ENCODE measurements at places on chromosomes 4 and X.

GRCh38 chrX:48971249-48972219 is at the start of gene KCND1:
KCND1 (minus strand) TSS chrX:48971844; CDS start chrX:48970271, 1,573 bp downstream.
- no peak for DNase-seq

- no peak for DNase-seq
Observed at GRCh38 chrX:123976706-123977316, 15.3 kb downstream of the STAG2 start.

DNA sequence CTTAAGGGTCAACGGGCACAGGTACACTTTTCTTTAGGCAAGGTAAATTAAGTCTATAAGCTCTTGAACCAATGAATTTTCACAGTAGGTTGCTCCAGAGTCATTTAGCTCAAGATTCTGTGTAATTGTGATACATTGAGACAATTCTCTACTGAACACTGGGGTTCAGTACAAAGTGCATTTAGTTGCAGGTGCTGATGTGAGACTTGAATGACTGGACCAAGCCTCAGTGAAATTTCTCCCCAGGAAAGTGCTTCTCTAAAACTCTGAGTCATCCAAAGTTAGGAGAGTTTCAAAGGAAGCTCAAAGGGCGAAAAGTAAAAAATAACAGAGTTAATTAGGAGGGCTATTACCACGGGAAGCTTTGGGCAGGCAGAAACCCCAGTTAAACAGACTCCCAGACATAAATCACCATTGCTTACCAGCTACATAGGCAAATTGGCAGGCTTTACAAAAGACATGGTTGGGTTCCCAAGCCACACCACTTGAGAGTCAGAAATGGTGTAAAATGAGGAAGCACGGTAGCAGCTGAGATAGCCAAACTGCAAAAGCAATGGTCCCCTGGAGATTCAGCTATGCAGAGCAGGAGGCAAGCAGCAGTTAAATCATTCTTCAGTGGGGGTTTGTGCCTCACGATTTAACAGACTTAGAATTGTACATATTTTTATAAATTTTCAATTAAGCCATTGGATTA is 202.6 kb downstream of the PCDH19 start:
- DNase-seq: no peak

GRCh38 chrX:153800746-153801145 is 6.3 kb downstream of the SSR4 start:
- DNase-seq: no peak

GRCh38 chr4:131609039-131609438 is 1540.1 kb upstream of the PCDH10 start:
- DNase-seq: no peak

- no peak for DNase-seq
Observed at GRCh38 chrX:45601052-45601451, 400.4 kb upstream of the DIPK2B start.

GRCh38 chrX:110699109-110699508 is 96.5 kb downstream of the CHRDL1 start:
- DNase-seq: no peak

DNA sequence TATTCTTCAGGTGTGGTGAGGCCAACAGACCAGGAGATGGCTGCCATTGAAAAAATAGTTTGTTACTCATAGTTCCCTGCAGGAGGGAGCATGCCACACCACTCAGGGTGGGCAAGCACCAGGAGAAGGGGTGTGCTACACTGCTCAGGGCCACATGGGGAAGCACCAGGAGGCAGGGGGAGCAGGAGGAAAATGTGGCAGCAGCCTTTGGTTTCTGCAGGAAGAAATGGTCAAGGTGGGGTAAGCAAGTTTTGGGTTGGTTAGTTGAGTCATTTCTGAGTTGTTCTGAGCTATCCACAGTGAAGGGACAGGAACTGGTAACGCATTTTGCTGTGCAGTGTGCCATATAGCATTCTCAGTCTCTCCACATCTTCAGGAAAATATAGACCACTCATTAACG is 23.8 kb downstream of the FGFBP1 start:
- DNase-seq: no peak

DNA sequence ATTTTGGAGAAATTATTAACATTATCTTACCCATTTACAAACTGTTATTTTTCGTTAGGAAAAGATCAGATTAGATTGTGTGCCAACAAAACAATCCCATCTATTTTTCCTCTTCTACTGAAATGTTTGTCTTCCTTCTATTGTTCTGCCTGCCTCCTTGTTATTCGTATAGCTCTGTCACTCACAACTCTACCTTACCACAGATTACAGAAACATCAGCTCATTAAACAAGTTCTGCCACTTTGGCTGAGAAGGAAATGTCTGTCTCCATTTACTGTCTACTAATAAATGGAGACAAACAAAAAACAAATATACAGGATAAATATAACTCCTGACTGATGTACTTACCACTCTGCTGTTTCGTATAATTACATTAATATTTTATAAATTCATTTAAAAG is 211.4 kb downstream of the ENOX2 start:
- DNase-seq: no peak

DNA sequence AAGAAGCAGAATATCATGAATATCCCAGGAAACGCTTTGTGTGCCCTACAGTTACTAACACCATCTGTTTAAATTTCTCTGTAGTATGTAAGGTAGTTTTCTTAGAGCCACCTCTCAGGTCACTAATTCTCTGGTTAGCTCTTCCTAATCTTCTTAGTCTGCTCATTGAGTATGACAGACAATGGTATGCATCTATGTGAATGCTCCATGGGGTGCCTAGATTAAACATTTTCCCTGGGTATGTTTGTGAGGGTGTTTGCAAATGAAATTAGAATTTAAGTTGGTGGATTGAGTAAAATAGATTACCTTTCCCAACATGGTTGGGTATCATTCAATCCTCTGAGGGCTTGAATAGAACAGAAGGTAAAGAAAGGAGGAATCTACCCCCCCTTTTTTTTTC is 233.0 kb downstream of the PCDH18 start:
- DNase-seq: no peak

- DNase-seq: no peak
Observed at GRCh38 chr4:6696611-6697010, 2.9 kb downstream of the S100P start.

- no peak for DNase-seq
Observed at GRCh38 chrX:124534536-124534935, 188.2 kb downstream of the SH2D1A start.

- no peak for DNase-seq
Observed at GRCh38 chr4:168691631-168692369, 194.9 kb downstream of the PALLD start.

- DNase-seq: no peak
Observed at GRCh38 chrX:45806410-45807121, 605.9 kb upstream of the DIPK2B start.

DNA sequence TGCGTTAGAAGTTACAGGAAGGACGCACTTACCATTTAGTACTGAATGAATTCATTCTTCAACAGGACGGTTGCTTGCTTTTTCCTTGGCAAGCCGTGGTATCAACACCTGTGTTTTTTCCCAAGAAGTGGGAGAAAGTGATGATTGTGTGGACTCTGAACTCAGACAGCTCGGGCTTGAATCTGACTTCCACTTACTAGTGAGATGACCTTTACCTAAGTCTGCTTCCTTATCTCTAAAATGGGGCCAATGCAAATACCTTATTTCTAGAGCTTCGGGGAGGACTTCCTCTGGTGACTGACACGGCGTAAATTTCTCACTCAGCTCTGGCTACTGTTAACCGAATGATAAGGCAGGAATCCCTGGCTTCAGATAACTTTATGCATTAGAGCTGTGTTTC is 146.8 kb upstream of the RBPJ start:
- DNase-seq: no peak

- DNase-seq: no peak
Observed at GRCh38 chr4:40750461-40751258, 905 bp downstream of the NSUN7 start.

DNA sequence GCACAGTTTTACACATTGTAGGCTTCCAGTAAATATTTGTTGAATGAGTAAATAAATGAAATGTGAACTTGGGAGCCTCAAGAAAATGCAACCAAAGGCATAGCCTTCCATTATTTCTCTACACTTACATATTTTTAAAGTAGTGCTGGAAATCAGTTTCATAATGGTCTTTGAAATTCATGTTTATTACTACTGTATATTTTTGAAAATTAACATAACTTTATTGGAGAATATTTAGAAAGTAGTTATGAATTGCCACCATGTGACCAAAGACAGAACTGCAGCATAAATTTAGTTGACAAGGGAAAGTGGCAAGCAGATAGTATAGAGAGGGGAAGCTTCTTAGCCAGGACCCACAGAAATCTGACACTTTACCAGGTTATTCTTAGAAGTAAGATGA is 6.4 kb downstream of the TCEAL8 start:
- DNase-seq: no peak

DNA sequence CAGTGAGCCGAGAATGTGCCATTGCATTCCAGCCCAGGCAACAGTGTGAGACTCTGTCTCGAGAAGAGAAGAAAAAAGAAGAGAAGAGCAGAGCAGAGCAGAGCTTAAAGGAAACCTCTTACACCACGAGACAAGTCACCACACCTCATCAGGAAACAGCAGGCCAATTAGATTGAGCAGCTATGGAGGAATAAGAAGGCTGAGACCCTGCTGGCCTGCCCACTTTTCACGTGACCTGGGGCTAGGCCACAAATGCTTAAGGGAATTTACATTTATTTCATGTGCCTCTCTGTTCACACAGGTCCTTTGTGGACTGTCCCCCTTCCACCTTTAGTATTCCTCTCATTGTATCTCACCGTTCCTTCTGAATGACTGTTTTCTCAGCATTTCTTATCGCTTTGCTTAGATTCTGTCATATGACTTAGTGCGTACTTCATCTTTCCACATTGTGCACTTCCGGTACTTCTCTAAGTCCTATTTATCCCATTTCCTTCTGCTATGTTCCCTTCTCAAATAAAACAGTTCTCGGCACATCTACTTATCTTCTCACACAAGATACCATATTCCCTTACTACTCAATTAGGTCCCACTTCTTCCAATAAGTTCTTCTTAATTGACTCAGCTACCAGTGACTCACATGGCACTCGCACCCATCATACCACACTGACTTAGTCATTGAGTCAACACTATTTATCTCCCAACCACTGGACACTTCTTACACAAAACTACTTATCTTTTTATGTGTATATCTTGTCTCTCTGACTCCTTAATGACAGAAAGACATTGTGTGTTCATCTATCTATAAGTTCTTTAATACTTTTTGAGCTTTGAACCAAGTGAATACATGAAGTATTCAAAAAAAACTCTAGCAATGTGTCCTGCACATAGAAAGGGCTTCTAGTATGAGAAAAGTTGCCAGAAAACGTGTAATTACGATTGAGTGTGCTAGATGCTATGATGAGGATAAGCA is 11.0 kb downstream of the CUL4B start:
- no peak for DNase-seq

DNA sequence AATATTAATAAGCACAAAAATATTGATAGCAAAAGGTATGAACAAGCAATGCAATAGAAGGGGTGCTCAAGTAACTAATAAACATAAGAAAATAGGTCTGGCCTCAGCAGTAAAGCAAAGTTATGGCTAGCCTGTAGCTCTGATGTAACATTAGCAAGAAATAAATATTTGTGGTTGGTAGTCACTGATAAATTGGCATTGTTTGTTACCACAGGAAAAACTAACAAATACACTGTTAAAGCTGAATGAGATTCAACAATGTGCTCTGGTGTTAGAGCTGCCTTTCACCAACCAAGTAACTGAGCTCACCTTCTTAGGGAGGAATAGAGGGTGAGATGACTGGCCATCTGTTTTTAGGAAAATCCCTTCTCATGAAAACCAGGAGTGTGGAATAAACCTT is 71.4 kb downstream of the AREG start:
- DNase-seq: no peak

DNA sequence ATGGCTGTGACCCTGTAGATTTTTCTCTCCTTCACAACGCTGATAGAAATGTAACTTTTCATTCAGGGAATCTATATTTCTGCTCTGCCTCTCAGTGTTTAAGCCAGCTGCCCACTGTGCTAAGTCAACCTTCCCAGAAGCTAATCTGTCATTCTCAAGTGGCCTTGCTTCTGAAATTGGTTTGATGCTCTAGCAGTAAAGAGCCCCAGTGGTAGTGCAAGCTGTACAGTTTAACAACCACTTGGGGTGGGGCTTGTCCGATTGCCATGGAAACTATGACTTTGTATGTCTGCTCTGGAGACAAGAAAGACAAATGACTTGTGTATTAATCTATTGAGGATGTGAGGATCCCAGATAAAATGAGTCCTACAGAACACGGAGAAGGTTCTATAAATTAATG is 620.9 kb upstream of the GALNT7 start:
- no peak for DNase-seq

DNA sequence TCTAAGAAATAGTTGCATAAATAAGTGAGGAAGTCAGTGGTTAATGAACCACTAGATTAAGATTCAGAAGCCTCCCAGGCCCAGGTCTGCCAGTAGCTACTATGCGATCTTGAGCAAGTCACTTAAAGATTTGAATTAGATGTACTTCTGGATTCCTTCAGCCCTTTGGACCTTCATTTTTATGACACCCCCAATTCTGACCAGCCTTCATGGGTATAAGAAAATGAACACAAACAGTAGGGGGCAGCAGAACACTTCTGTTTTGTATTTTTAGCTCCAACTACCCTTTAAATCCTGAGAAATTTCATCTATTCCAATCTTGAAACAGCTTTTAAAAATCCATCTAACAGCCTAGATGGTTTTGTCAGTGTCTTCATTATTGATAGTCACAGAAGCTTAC is 19.0 kb downstream of the TMEM47 start:
- no peak for DNase-seq

GRCh38 chr4:107034996-107035818 is 906 bp downstream of the DKK2 start:
- DNase-seq: no peak

DNA sequence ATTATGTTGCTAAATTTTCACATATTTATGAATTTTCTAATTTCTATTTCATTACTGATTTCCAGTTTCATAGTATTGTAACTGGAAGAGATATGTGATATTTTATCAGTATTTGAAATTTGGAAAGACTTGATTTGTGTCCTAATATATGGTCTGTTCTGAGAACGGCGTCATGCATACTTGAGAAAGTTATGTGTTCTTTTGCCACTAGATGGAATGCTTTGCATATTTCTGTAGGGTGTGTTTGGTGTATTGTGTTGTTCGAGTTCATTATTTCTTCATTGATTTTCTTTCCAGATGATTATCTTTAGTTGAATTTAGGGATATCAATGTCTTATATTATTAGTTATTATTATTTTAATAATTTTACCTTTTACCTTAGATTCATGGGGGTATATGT is 110.6 kb upstream of the ITM2A start:
- no peak for DNase-seq

- no peak for DNase-seq
Observed at GRCh38 chr4:140533951-140534480, 10.0 kb downstream of the ELMOD2 start.
